GM19239 (cell line): ENCODE measurements at places on chromosomes 13 and 19.

- no peak for DNase-seq
Observed at GRCh38 chr19:8517551-8518442, 3.8 kb upstream of the ZNF414 start.

- no peak for DNase-seq
Observed at GRCh38 chr13:97255515-97256021, 33.4 kb downstream of the MBNL2 start.

DNA sequence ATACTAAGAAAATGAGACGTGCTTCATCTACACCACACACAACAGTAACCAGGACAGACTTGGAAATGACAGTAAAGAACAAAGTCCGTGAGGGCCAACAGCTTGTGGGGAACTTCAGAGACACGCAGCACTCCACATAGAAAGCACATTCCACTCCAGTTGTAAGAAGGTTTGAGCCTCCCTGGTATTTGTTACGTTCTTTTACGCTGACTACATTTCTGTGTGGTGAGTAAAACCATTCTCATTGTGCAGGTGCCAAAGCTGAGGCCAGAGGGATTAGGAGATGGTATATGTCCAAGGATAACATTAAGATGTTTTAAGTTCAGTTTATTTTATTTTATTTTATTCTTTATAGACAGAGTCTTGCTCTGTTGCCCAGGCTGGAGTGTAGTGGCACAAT lies 1189.9 kb downstream of the UQCRFS1 start:
- no peak for DNase-seq

DNA sequence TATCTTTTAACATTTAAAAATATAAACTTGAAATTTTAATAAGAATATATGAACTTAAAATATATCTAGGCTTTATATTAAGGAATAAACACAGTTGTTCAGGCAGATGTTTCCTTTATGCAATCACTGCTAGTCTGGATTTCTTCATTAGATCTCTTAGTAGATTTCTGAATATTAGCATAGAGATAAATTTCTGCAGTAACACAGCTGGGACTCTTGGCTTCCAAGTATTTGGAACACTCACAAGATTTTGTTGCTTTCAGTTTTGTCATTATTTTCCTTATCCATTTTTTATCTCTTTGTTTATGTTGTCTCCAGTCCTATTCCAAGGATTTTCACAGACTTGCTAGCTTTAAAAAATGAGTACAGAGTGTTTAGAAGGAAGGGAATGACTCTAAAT lies 857.1 kb downstream of the GPC5 start:
- DNase-seq = no peak

DNA sequence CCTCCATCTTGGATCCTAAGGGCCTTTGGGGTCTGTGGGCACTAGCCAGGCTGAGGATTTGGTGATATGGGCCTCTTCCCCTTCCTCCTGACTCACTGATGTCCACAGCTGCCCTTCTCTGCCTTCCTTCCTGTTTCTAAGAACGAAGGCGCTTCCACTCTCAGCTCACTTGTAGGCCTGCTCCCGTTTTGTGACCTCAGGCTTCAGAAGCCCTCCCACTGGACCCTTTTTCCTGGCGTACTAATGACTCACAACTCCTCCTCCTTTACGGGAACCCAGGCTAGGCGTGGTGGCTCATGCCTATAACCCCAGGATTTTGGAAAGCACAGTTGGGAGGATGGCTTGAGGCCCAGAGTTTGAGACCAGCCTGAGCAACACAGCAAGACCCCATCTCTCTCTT lies 55.6 kb downstream of the TMED1 start:
- DNase-seq = no peak

DNA sequence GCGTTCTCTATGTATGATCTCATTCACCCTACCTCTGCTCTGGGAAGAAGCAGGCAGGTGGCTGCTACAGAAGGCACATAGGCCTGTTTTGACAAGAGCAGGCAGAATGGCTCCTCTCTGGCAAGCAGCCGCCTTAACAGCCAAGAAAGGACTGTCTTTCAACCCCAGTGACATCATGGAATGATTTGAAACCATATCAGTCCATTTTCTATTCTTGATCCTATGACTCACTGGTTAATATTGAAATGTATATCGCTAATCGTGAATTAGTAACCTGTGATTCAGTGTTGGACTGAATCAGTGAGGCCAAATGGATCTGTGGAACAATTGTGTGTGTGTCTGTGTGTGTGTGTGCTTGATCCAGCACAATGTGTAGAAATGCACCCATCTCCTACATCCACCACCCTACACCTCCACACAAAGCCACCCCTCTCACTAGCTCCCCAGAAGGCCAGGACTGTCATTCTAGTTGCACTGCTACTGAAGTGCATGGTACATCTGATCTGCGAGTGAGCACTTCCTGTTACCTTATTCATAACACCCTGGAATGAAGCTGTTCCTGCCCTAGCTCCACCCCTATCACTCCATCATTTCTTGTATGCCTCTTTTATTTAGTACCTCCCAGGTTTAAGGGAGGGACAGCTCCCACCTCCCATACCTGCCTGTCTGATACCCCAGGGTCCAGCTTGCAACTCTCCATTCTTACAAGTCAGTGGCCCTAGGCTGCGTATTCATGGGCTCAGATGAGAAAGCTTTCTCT lies 460.0 kb downstream of the FOXO1 start:
- no peak for DNase-seq

GRCh38 chr19:48292798-48293197 lies 22.9 kb downstream of the ZNF114 start:
- no peak for DNase-seq

- DNase-seq = peak; percentile 63
Observed at GRCh38 chr13:110593430-110594130, 21.8 kb upstream of the NAXD start.

GRCh38 chr13:46749951-46750350 lies 47.0 kb downstream of the ESD start:
- DNase-seq = no peak

GRCh38 chr13:30088312-30088855 lies 219.0 kb downstream of the KATNAL1 start:
- no peak for DNase-seq

DNA sequence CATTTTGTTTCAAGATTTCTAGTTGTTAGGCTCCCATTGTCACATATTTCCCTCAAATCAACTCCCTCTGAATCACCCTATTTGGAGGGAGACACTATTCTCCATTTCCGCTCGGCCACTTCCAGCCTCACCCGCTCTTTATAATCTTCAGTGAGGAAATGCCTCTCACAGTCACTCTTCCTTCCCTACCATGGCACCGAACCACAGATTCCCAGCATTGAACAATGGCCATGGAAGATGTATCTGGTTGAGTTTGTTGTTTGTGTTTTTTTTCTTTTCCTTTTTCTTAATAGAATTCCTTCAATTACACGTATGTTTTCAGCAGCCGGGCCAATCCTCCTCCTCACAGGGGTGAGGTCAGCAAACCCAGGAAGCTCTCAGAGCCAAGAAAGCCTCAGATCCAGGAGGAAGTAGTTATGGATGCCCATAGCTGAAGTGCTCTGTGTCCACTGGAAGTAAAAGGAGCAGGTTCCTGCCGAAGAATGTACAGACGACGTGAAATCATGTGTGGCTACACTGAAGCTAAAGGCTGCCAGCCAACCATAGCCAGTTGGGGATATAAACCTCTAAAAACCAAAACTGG lies 472.1 kb downstream of the FOXO1 start:
- no peak for DNase-seq

- DNase-seq = no peak
Observed at GRCh38 chr13:60139272-60139671, 24.5 kb downstream of the DIAPH3 start.

- DNase-seq = no peak
Observed at GRCh38 chr19:35960432-35960972, 24.3 kb downstream of the LRFN3 start.

DNA sequence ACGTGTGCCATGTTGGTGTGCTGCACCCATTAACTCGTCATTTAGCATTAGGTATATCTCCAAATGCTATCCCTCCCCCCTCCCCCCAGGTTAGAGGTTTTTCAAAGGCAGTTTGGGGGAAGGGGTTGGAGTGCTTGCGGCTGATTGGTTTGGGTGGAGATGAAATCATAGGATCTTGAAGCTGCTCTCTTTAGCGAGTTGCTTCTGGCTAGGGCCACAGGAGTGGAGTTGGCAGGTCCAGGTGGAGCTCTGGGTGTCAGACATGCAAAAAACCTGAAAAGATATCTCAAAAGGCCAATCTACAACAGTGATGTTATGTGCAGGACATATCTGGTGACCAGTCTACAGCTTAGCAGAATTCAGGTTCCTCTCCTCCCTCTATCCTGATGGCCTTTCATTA lies 32.6 kb upstream of the CXCL17 start:
- no peak for DNase-seq

- DNase-seq = no peak
Observed at GRCh38 chr13:31538067-31539042, 201.0 kb upstream of the RXFP2 start.

DNA sequence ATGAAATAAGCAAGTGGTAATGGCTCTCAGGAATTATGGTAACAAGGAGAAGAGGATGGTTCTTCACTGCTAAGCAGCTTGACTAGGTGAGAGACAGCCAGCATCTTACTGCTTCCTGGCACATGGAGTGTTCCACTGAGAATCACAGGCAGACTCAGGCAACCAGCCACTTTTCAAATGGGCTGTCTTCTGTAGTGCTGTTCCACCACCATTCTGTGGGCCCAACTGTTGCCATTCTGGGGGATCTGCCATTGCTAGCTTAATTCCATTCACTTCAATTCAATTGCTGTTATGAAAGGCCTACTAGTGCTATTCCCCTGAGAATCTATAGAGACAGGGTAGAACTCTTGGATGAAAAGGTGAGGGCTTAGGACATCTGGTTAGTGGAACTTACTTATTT lies 341.9 kb downstream of the KCNRG start:
- DNase-seq = no peak

GRCh38 chr19:6021878-6022569 lies 44.1 kb upstream of the RANBP3 start:
- DNase-seq = peak; percentile 75

GRCh38 chr13:112118451-112119064 lies 51.6 kb downstream of the SOX1 start:
- no peak for DNase-seq

DNA sequence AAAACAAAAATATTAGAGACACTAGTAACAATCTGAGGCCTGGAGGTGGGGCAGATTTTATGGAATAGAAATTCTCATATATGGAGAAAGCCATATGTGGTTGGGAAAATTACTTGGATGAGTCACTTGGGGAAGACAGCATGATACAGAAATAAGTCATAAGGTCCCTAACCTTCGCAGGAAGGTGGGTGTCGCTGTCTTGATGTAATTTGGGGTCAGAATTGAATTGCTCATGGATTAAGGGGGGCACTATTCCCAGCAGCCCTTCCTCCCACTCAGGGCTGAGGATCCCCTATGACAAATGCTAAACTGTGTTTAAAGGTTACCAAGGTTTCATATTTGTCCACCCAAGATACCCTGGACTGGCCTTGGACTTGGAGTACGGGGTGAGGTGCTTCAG lies 5.0 kb downstream of the RDH8 start:
- no peak for DNase-seq

DNA sequence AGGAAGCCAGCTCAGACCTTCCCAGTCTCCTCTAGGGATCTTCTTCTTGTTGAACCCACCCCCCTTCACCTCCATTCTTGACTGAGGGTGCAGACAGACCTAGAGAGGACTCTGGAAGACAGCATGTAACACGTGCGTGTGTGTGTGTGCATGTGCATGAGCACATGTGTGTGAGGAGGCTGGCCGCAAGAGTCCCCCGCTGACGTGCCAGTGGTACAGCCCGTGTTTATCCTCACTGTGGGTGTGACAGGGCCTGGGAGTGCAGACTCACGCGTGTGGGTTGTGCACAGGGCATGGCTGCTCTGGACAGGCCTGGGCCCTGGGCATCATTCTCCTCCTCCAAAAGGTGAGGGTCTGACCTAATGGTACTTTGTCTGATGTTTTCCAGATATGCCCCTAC lies 26.3 kb downstream of the LYL1 start:
- no peak for DNase-seq

GRCh38 chr13:25874064-25874737 lies 177.6 kb downstream of the SHISA2 start:
- no peak for DNase-seq

GRCh38 chr19:49665036-49665350 lies 664 bp downstream of the IRF3 start:
- DNase-seq = no peak

- DNase-seq = no peak
Observed at GRCh38 chr13:98370261-98370660, 193.2 kb upstream of the RNF113B start.

GRCh38 chr13:112244061-112244460 lies 132.1 kb upstream of the SPACA7 start:
- DNase-seq = no peak

- no peak for DNase-seq
Observed at GRCh38 chr13:101945435-101945834, 456.4 kb downstream of the FGF14 start.

GRCh38 chr13:23673867-23674605 lies 103.8 kb downstream of the TNFRSF19 start:
- no peak for DNase-seq

DNA sequence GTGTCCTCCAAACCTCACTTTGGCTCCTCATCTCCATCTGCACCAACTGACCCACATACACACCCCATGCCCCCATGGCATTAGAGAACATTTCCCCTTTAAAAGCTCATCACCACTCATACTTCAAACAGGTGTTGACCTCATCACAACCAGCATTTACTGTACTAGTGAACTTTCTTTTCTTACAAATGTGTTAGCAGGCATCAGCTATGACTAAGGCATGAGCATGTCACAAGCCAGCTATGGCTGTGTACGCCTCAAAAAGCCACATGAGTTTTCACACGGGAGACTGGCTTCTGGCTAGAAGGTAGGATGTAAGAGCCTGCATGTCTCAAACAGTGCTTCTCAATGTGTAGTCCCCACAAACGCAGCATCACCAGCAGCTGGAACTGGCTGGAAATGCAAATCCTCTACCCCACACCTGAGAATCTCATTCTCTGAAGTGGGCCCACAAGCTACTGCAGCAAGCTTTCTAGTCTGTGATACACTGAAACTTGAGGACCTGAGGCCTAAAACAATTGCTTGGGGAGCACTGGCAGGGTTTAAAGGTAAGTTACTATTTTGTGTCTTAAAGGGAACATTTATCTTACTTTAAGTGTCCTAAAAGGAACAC lies 66.8 kb downstream of the TUBGCP3 start:
- no peak for DNase-seq

- no peak for DNase-seq
Observed at GRCh38 chr19:17766543-17767131, 15.4 kb downstream of the FCHO1 start.

GRCh38 chr13:48181482-48182145 lies 51.4 kb upstream of the ITM2B start:
- DNase-seq = no peak

- no peak for DNase-seq
Observed at GRCh38 chr19:41356984-41357739, 3.4 kb upstream of the TGFB1 start.

DNA sequence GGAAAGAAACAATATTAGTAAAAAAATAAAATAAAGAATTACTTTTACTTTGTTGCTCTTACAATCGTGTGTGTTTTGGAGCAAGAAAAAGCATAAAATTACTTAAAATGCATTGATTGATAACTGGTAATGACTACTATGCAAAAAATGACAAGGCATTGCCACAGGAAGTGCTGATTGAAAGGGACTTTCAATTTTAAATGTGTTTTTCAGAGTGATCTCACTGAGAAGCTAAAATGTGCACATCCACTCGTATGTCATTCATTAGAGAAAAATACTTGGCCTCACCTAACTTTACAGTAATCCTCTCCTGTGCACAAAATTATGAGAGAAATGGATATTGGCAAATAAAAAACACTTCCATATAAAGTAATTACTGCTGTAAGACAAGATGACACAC lies 934.9 kb downstream of the SLITRK6 start:
- no peak for DNase-seq
